ENCODE measurements at places on chromosomes 11 and 22.
A peak's percentile ranks its signal among the peaks of the same experiment; 100 is the strongest.

GRCh38 chr11:118202599-118203422 is 22.0 kb downstream of the JAML start:
- DNase-seq = no peak

DNA sequence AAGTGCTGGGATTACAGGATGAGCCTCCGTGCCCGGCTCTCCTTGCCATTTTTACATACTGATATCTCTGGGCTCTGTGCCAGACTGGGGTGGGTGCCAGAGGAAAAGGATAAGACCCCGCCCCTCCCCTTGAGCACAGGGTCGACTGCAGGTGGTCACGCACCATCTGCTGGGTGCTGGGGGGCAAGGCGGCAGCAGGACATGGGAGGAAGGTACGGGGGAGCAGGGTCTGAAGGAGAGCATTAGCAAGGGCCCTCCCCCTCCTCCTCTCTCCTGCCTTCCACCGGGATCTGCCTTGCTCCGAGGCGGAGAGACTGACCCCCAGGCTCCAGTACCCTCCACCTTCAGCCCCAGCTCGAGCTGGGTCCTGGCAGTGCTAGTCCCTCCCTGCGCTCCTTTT is 9.7 kb upstream of the PGA3 start:
- DNase-seq = peak; percentile 17

DNA sequence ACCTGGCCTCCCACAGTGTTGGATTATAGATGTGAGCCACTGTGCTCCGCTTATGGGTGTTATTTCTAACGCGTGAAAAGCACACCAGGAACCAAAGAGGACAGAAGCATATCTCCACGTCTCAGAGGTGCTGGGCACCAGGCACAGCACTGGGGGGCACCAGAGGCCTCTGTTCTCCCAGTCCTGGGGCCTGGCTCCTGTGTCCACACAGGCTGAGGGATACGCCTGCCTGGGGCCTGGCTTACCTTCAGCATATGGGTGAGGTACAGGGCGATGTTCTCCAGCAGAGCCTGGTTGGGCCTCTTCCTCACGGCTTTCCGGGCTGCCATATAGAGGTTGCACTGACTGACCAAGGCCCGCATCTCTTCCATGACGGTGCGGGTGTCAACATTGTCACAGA is 24.7 kb upstream of the NAP1L4 start:
- no peak for DNase-seq

- DNase-seq = no peak
Measured at GRCh38 chr11:12707500-12707880, 33.3 kb downstream of the TEAD1 start.

GRCh38 chr22:41398921-41399320 is 17.2 kb downstream of the TEF start:
- DNase-seq = no peak
